ENCODE measurements at places on chromosomes 16 and 17.
A peak's percentile ranks its signal among the peaks of the same experiment; 100 is the strongest.

DNA sequence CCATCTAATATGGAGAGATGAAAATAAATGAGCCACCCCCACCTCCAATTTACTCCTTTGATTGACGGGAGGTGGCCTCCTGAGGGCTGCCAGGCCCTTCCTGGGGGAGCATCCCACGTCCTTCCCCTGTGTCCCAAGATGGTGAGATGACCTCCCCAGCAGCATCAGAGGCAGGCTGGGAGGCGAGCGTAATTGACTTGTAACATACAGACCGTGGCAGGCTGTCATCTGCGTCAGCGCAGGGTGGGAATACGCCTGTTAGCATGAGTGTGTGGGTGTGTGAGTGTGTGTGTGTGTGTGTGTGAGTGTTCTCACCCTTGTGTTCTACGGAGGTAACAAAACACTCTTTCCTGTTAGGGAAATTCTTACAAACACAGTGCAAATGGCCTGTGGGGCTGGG, 156.9 kb upstream of the CIBAR2 start:
- no peak for DNase-seq

DNA sequence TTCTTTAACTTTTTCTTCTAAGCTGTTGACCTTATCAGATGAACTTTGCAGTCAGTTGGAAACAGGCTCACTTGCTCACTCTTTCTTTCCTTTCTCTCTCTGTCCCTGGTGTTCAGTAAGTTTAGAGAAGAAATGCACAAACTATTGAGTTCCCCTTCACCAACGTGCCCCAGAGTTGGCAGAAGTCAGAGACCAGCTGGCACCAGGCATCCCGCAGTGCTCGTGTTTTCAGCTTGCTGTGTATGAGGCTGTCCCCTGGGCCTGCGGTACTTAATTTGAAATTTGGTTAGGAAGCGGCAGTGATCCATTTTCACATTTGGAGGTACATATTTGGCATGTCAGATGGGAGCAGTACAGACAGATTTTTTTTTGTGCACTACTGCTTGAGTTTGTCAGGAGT, 258.6 kb downstream of the SNX29 start:
- DNase-seq = no peak

DNA sequence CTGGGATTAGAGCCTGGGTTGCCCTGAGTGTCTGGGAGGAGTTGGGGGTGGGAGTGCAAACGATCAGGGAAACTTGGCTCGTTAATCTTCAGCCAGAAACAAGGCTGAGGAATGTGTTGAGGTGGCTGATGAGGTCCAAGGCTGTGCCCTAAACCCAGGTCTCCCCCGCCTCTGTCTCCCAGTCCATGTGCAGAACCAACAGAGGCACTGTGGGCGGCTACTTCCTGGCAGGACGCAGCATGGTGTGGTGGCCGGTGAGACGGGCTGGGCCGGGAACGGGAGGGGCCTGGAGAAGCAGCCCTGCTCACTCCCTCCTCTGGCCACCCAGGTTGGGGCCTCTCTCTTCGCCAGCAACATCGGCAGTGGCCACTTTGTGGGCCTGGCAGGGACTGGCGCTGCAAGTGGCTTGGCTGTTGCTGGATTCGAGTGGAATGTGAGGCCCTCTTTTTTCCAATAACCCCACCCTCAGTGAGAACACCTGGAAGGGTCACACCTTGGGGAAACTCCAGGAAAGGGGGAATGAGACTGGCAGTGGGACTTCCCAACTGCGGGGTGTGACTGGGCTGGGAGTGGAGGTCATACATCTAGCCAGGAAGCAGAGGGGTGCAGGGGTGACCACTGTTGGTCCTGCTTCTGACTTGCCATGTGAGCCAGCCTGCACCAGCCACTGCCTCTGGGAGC, 1.7 kb downstream of the SLC5A2 start:
- no peak for DNase-seq

DNA sequence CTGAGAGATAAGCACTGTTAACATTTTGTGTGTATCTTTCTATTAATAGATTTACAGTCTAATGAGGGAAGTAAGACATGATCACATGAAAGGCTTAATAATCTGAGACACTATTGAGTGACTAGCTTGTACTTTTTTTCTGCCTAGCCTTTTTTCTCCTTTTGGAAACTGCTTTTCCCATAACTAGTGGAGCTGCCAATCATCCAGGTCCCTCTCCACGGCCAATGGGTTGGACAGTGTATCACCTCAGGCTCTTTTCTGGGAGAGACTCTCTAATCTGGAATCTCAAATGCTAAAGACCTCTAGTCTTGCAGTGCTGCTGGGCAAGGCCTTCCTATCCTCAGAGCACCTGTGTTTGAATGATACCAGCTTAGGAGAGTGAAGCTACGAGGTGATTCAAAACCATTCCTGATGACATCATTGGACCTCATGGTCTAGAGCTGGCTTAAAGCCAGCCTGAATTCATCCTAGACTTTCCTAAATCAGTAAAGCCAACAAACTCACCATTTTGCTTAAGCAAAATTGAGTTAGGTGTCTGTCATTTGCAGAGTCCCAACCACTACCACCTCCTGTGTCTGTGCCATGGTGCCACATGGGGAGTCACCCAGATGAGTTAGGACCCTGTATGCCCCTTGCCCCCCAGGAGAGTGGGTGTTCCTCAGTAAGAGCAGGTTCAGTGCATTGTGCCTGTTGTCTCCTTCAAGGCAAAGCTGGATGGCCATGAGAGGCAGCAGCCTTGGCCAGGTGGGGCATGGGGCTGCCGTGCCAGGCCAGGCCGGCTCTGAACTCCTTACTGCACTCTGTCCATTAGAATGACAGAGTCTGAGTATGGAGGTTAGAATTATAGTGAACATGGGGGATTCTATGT, 62.9 kb downstream of the SPECC1 start:
- no peak for DNase-seq

GRCh38 chr16:84029297-84030047, 13.1 kb downstream of the SLC38A8 start:
- no peak for DNase-seq

GRCh38 chr17:57666946-57667345, 78.2 kb downstream of the CCDC182 start:
- no peak for DNase-seq

DNA sequence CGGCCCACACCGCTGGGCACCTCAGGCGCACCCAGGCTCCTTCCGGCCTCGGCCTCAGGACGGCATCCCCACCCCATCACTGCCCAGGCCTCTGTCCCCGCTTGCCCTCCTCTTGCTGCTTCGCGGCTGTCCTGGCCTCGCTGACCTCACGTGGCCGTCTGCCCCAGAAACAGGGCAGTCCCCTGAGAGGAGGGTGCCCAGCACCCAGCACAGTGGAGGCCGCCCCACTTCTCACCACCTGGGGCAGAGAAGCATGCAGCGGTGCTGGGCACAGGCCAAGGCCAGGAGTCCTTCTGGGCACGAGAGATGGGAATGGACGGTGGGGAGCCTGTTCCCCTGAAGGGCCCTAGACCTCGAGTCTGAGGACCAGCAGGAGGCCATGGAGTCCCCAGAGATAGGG, 8.9 kb downstream of the HAGH start:
- no peak for DNase-seq

DNA sequence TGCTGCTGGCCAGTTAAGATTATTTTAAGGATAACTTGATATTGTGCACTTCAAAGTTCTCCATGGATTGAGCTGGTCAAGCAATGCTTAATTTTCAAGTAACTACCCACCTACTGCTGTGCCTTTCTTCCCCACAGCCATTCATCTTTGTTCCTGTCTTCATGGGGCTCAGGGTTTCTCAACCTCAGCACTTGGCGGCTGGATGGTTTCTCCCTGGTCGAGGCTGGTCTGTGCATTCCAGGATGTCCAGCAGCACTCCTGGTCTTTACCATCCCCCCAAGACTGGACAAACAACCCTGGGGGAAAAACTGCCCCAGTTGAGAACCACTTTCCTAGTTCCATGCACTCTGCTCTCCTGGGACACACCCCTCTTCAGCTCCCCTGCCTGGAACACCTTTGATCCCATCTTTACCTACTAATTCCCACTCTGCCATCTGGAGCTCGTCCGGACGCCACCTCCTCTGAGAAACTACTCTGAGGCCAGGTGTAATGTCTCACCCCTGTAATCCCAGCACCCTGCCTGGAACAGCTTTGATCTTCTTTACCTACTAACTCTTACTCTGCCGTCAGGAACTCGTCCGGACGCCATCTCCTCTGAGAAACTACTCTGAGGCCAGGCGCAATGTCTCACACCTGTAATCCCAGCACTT, 81.5 kb downstream of the NXN start:
- no peak for DNase-seq

DNA sequence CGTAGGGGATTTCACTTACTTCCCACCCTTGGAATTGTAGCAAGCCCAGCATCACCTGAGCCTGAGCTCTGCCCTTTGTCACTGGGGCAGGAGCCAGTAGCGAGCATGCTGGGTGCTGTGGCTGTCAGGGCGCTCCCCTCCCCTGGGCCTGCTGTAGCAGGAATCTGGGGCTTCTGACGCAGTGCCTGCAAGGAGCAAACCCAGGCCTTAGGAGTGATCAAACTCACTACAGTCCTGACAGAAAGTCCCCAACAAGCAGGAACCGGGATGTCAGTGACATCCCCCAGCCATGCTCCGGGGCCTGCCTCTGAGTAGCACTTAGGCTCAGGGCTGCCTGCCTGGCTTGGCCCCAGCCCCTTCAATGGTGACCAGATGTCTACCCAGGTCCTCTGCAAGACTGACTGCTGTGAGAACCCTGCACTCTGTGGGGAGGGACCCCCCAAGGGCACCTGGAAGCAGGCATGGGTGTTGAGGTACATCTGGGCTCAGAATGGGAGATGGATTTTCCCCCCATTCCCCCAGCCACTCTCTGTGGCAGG, 23.5 kb downstream of the PLD6 start:
- no peak for DNase-seq

- no peak for DNase-seq
Measured at GRCh38 chr16:72050769-72051464, 3.4 kb upstream of the HP start.

GRCh38 chr16:82728901-82729300, 102.1 kb downstream of the CDH13 start:
- DNase-seq = no peak

GRCh38 chr16:19389246-19389645, 28.4 kb upstream of the TMC5 start:
- DNase-seq = no peak

DNA sequence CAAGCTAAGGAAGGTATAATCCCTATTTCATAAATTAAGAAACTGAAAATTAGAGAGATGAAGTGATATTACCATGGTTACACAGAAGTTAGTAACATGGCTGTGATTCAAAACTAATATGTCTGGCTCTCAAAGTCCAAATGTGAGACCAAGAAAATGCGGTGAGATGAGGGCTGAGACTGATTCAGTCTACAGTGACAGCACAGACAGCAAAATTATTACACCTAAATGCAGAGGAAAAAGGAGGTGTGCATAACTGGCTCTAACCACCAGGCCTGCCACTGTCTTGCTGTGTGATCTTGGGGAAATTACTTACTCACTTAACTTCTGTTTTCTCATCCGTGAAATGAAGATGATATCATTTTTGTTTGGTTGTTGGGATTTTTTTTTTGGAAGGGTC, 270.0 kb upstream of the SOX9 start:
- no peak for DNase-seq

GRCh38 chr17:71987634-71988033, 133.2 kb upstream of the SOX9 start:
- no peak for DNase-seq

DNA sequence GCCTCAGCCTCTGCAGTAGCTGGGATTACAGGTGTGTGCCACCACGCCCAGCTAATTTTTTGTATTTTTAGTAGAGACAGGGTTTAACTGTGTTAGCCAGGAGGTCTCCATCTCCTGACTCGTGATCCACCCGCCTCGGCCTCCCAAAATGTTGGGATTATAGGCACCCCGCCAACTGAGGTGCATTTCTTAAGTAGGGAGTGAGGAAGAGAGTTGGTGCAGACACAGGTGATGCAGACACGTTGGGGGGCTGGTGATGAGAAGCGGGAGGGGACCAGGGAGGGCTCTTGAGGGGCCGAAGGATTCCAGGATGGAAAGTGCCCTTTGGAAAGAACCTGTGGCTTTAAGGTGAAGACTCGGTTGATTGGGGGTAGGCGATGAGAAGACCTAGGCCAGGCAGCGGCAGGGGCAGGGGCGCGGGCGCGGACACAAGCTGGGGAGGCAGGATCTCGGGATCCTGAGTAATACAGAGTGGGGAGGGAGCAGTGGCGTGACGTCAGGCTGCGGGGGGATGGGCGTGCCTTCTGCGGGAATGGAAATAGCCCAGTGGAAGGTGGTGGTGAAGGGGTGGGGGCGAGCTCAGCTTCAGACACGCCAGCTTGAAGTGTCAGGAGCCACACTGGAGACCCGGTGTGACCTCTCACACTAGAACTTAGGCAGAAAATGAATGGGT, 2.5 kb upstream of the ATP6V0C start:
- DNase-seq = no peak

DNA sequence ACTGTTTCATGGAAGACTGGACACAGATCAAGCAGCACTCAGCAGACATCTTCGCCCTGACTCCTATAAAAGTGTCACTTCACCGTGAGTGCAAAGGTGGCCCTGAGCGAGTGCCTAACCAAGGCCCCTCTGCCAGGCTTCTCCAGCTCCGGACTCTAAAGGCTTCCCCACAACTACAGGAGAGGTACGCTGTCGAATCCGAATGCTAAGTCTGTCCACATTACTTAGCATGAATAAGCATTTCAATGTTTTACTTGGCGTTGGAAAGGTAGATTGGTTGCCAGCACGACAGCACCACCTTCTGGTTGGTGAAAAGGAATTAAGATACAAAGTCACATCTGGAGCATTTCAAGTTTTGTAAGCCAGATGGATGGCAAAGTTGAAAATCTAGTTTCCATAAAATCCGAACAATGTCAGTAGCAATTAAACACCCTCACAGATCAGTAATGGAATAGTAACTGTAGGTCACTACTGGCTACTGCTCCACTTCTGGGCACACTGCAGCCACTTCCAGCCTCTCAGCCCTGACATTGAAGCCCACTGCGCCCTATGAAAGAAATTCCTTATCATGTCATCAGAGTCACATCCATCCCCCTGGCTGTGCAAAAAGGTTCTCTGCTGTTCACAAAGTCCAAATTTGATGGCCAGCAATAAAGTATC, 100.9 kb downstream of the PARN start:
- peak; percentile 13 for DNase-seq

- no peak for DNase-seq
Measured at GRCh38 chr16:31710134-31710533, 163.5 kb upstream of the ZNF267 start.

DNA sequence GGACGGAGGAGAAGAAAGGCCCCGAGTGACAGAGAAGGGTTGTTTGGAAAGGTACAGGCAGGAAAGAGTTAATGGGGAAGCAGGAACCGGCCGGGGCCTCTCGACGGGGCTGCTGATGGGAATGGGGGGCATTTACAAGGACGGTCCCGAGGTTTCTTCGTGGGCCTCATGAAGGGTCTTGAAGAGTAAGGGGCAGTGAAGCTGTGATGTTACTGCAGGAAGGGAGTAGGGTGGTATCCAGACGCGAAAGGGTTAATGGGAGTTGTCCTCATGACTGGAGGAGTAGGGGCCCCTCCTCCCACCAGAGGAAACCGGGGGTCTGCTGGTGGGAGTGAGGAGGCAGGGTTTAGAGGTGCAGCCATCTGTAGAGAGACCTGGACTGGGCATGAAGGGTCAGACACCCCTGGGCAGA, 481 bp downstream of the PDK2 start:
- DNase-seq = no peak

- DNase-seq = no peak
Measured at GRCh38 chr17:2963332-2964027, 99.9 kb downstream of the OR1D5 start.

- no peak for DNase-seq
Measured at GRCh38 chr17:78715000-78715771, 66.9 kb downstream of the CYTH1 start.

- no peak for DNase-seq
Measured at GRCh38 chr16:70331588-70332358, 14.9 kb upstream of the DDX19A start.
